ENCODE measurements at places on chromosomes 7 and 10.

- DNase-seq = peak; percentile 36
Measured at GRCh38 chr7:25098096-25099046, 26.7 kb downstream of the CYCS start.

GRCh38 chr10:80452640-80453039 lies 1.5 kb upstream of the TSPAN14 start:
- DNase-seq = no peak

GRCh38 chr10:24113901-24114300 lies 95.0 kb upstream of the KIAA1217 start:
- no peak for DNase-seq

- DNase-seq = no peak
Measured at GRCh38 chr10:104612571-104613205, 28.4 kb upstream of the SORCS3 start.

- no peak for DNase-seq
Measured at GRCh38 chr10:5041471-5042023, 37.9 kb upstream of the AKR1C2 start.
